Left forelimb (tissue), 1 donor: ENCODE measurements at places on chromosomes 6 and 20.

DNA sequence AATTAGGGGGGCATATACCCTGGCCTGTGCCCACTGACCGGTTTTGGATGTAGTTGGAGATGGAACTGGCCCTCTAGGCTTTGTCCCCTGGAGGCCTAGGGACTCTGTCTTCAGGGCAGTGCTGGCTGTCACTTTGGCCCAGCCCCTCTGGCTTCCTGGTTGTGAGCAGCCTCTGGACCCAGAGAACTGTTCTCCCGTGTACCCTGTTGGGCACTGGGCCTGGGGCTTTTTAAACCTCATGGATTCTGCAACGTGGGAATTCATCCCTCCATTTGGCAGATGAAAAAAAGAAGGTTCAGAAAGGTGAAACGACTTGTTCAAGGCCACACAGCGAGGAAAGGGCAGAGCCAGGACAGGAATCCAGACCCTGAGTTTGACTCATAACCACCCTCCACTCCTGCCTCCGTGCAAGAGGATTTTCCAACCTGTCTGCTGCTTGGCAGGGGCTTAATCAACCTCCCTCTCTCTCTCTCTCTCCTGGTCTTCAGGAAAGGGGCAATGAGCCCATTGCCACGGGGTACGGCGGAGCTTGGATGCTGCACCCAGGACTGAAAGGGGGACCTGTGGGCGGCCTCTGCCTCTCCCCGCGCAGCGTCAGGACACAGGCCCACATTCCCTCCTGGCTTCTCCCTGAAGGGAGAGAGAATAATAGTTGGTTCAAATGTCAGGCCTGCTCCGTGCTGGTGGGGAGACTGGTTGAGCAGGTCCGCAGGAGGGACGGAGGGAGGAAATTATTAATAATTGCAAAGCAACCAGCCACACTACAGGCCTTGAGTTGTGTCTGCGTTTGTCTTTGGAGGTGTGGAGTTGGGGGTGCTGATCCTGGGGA, 56.0 kb downstream of the CEBPB start:
- no peak for DNase-seq

DNA sequence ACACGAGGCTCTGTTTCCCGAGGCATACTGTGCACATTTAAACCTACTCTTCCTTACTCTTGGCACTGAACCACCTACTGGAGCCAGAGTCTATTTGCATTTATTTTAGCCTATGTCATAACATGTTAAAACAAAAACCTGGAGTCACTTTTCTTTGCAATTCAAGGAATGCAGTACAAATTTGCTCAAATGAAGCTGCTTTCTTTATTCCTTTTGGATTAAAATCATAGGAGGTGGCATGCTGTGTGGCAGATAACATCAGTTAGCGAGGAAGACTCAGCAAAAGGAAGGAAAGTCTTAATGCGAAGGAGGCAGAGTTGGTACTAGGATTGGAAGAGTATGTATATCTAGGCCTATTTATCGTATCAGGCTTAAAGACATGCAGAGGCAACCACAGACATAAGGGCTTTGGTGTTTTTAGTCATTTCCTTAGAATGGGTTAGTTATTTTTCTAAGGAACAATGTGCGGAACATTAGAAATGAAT, 92.9 kb downstream of the SAMD3 start:
- DNase-seq, result no peak

DNA sequence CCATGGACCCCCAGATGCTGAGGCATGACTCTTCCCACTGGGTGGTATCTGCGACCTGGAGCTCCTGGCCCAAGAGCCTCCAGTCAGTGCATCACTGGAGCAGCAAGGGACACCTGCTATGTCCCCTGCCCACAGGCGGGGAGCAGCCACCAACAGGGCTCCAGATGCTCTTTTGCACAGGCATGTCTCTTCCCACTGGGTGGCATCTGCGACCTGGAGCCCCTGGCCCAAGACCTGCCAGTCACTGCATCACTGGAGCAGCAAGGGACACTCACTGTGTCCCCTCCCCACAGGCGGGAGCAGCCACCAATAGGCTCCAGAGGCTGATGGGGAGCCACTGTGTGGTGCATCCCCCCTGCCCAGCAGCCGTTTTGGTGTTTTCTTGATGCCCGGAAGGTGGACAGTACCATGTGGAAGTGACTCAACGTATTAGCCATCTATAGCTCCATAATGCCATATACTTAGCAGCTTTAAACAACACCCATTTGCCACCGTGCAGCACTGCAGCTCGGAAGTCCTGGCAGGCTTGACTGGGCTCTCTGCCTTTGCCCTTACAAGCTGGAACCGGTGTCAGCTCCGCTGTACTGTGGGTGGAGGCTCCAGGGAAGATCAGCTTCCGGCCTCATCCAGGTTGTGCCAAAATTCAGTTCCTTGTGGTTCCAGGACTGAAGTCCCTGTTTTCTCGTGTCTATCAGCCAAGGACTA, 124.9 kb upstream of the CST7 start:
- DNase-seq, result peak; percentile 58

- no peak for DNase-seq
Observed at GRCh38 chr6:105794870-105795269, 291.3 kb upstream of the PRDM1 start.

GRCh38 chr6:35943390-35943789, 22.5 kb upstream of the SRPK1 start:
- DNase-seq, result no peak

DNA sequence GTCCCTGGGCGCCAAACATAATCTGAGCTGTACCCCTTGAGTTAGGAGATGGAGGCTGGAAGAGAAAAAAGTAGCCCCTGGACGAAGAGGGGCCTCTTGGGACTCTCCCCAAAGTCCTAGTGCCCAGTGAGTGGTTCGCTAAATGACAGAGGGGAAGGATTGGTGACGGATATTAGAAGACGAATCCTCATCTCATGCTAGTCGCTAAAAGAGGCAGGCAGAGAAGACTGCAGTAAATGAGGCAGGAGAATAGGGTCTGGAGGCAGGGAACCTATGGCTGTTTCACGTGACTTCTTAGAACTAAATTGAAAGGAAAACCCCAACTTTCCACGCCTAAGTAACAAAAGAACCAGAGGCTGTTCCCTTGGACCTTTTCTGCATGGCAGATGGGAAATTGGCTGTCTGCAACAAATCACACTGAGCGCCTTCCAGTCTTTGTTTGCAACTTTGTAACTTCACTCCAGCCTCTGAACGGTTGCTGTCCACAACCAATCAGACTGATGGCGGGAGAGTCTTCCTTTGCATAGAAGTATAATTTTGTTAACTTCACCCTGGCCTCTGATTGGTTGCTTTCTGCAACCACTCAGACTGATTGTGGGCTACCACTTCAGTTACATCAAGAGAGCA, 731 bp upstream of the RBL1 start:
- no peak for DNase-seq

GRCh38 chr6:169451065-169451838, 197.6 kb upstream of the THBS2 start:
- no peak for DNase-seq

DNA sequence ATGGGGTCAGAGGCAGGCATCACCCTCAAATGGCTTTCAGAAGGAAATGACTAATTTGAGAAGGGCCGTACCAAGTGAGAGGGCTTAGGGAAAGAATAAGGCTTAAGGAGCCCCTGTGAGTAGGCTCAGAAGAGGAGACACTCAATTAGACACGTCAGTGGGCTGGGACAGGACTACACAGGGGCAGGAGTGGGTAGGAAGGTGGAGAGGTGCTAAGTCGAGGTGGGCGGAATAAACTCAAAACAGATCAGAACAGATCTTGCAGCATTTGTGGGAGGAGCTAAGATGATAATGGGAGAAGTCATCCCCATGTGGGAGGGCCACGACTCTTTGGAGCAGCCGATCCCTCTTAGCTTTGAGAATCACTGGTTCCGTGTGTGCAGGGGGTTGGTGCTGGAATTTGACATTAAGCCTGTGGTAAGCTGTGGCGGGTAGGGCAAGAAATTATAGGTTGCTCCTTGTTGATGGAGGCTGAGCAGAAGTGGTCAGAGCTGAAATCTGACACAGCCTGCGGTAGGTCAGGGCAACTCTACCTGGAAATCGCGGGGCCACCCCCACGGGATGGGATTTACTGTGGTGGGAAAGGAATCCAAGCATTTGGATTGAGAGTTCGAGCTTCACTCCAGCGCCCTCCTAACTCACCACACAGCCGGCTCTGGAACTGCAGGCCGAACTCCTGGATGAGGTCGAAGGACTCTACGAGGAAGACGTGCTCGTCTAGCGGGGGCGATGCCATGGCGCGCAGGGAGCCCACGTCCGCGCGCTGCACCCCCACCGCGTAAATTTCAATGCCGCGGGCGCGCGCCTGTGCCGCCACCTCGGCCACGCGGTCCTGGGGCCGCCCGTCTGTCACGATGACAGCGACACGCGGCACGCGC, 2.8 kb upstream of the RBPJL start:
- no peak for DNase-seq

GRCh38 chr6:142696123-142697000, 248.6 kb downstream of the HIVEP2 start:
- DNase-seq, result no peak

DNA sequence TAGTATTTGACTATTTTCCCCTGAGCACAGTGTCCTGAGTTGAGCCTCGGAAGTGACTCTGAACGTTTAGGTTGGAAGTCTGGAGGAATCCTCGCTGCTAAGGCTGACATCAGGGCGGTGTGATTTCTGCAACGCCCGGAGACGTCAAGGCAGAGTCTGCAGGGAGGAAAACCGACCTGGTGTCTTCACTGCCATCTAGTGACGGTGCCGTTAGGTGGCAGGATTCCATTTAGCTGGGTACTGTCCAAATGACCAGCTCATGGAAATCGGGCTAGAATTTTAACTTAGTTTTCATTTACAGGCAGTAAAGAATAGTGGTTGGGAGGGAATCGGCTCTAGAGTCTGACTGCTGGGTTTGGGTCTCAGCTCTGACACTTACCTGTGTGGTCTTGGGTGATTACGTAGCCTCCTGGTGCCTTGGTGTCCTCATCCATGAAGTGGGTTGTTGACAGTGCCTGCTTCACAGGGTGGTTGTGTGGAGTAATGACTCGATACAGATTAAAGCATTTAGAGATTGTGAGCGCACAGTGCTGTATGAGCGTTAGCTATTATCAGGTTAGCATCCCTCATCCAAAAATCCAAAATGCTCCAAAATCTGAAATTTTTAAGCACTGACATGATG, 35.0 kb downstream of the FOXF2 start:
- no peak for DNase-seq

DNA sequence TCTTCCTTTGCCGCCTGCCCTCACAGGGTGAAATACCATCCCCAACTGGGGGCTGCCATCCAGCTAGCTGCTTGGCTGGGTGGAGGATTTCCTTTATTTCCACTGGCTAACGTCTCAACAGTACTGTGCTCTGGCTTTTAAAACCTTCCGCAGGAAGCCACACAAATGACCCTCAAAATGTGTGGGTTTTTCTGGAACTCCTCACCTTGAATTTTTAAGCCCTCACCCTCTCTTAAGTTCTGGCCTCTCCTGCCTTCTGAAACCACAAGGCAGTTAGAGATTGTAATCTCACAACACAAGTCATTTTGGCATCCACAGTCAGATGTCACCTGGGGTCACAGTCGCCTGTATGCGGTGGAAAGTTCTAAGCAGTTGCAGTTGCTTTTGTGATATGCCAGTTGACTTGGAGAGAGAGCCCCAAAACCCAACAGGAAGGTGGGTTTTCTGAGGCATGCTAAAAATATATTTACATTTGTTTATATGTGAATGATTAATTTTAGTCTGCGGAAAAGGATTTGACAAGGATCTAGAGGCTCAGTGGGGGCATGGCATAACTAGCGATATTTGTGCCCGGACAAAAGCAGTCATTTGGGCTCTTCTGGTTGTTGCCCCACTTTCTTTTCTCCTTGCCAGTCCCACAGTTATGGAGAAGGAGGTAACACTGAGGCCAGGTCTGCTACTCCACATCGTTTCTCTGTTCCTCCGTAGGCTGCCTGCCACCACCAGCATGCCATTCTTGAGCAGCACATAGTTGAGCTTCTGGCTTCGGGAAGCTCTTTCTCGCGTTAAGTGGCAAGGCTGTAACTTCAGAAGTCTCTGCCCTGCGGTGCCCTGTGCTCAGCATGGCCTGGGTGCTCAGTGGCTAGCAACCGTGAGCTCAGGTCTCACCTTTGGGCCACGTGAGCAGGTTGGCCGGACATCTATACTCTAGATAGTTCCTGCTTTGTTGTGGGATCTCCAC, 335.3 kb downstream of the CD83 start:
- no peak for DNase-seq

DNA sequence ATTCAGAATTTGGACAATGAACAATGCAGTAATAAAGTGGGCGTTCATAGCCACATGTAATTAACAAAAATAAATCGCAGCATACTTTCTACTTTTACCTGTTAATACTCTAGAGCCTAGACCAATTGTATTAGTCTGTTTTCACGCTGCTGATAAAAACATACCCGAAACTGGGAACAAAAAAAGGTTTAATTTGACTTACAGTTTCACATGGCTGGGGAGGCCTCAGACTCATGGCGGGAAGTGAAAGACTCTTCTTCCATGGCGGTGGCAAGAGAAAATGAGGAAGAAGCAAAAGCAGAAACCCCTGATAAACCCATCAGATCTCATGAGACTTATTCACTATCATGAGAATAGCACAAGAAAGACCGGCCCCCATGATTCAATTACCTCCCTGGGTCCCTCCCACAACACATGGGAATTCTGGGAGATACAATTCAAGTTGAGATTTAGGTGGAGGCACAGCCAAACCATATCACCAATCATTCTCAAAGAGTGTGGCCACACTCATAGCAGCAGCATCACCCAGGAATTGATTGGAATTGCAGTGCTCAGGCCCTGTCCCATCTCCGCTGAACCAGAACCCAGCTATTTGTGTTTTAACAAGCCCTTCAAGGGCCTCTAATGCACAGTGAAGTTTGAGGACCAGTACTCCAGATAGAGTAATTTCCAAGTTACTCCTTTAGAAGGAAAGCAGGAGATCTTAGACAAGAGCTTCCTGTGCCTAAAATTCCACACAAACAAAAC, 650.0 kb downstream of the KIF16B start:
- no peak for DNase-seq

GRCh38 chr6:34615574-34616226, 59.6 kb upstream of the SPDEF start:
- DNase-seq, result no peak

- no peak for DNase-seq
Observed at GRCh38 chr20:44336725-44337380, at the start of gene R3HDML. R3HDML (plus strand) TSS chr20:44337043; CDS start chr20:44337158, 115 bp downstream.

- DNase-seq, result no peak
Observed at GRCh38 chr20:63439866-63440265, 32.6 kb downstream of the KCNQ2 start.

GRCh38 chr20:50870561-50871161, 60.6 kb downstream of the ADNP start:
- DNase-seq, result no peak

- DNase-seq, result peak; percentile 83
Observed at GRCh38 chr20:51447097-51447764, 95.3 kb downstream of the NFATC2 start.

DNA sequence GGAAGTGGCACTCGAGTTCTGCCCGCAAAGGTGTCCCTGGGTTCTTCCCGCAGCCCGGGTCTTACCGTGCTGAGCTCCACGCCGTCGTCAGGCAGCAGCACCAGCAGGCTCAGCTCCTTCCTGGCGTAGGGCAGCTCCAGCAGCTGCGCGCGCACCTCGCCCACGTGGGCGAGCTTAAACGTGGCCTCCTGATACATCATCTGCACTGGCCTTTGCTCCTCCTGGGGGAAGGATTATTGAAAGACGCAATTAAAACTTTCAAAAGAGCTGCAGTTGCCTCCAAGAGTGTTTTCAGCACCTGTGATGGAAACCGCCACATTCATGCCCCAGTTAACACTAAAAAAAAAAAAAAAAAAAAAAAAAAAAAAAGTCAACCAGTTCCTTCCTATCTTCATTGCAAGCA, 11.3 kb downstream of the SERPINB9 start:
- no peak for DNase-seq

- no peak for DNase-seq
Observed at GRCh38 chr20:7736336-7736735, 203.9 kb downstream of the HAO1 start.

- DNase-seq, result no peak
Observed at GRCh38 chr6:116536216-116536621, 9.3 kb downstream of the TRAPPC3L start.
